Effector CD4-positive, alpha-beta T cell (primary cell): ENCODE measurements at places on chromosomes 2 and 18.
A peak's percentile ranks its signal among the peaks of the same experiment; 100 is the strongest.

GRCh38 chr18:65436430-65436829 lies 314.4 kb upstream of the CDH7 start:
- DNase-seq = no peak

DNA sequence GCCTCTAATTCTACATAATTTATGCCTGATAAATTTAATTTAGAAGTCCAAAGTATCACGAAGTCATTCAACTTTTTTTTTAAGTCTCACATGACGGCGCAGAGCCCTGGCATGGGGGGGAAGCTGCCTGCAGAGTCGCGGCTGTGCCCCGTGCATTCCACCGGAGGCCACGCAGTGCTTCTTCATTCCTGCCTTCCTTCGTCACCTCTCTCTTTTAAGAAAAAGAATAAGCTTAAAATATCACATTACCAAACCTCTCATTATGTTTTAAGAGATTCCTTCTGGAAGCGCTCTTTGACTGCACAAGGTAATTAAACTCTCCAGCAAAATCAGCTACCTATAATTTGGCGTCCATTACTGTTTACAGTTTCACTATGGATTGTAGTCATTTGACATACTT lies 20.3 kb upstream of the KIDINS220 start:
- no peak for DNase-seq

GRCh38 chr2:230267556-230267955 lies 42.0 kb downstream of the SP140 start:
- DNase-seq = no peak

DNA sequence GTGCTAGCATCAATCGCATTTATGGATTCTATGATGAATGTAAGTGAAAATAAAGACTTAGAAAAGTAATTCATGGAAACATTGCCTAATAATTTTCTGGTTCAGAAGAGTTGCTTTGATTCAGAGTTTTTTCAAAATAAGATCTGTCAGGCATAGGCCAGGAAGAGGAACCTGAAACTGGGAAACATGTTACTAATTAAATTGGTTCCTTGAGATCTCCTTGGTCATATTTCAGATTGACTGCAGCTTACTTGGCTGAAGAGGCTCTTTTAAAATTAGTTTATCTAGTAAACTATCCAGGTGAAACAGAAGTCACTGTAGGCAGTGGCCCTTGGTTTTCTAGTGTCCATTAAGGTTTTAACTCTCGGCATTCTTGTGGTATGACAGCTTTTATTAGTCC lies 27.4 kb downstream of the PPP1CB start:
- DNase-seq = no peak

DNA sequence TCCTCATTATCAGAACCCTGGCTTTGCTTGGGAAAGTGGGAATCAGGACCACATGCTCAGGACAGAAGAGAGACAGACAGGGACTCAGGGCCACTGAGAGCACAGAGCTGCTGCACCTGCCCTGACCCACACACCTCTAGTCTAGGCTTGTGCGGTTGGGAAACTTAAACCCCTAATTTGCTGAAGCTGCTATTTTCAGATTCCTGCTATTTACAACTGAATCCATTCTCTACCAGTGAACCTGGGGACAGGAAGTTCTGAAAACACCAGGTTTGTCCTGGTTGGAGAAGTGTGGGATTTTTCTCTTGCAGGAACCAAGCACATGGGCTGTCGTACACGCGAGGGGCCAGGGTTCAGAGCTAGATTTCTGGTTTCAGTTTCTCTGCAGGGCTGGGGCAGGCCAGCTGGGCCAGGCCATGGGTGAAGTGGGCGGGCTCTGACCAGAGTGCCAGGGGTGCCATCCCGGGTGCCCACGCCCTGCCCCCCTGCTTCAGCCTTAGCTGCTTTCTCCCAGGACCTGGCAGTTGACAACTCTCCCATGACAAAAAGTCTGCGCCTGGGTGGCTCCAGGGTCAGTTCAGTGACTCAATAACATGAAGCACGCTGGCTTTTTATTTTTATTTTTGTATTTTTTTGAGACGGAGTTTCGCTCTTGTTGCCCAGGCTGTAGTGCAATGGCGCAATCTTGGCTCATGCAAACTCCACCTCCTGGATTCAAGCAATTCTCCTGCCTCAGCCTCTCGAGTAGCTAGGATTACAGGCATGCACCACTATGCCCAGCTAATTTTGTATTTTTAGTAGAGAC lies 51.3 kb upstream of the SLC1A4 start:
- DNase-seq = no peak

- no peak for DNase-seq
These were observed 620 bp upstream of the RPL37A start for GRCh38 chr2:216498070-216498378.

DNA sequence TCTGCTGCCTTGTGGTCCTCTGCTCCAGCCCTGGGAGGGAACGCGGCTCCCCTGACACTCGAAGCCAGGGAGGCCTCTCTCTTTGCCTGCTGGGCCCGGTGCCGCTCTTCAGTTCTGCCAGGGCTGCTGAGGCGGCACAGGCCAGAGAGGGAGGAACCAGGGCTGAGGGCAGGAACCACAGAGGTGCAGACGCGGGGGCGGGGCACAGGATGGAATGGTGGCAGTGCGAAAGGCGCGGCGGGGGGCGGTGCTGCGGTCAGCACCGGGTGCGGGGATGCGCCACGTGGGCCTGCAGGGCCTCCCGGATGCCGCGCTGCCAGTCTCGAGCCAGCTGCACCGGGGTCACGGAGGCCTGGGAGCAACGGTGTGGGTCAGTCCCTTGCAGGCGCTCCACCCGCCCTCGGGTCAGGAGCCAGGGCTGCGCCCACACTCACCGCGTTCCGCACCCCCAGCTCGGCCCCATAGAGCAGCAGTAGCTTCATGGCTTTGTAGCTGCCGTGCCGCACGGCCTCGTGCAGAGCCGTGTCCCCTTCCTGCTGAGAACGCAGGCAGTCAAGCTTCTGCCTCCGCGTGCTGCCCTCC lies 4.4 kb downstream of the ANKRD23 start:
- peak; percentile 65 for DNase-seq

- no peak for DNase-seq
These were observed 41.4 kb downstream of the B4GALT6 start for GRCh38 chr18:31643003-31643402.

DNA sequence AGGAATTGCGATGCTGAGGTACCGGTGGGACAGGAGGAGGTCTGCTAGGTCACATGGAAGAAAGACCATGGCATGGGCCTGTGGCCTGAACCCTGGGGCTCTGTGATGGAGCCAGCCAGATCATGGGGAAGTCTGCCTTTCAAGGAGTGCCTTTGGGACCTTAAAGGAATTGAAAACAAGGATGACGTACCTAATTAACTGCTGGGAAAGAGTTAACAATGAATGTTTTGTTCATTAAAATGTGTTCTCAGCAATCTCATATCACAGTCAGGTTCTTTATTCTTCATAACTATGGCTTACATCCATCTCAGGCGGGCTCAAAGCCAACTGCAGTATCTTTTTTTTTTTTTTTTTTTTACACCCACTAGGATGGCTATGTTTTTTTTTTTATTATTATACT lies 25.6 kb downstream of the TRPM8 start:
- no peak for DNase-seq

- DNase-seq = peak; percentile 6
These were observed 50.1 kb downstream of the CD226 start for GRCh38 chr18:69897397-69898108.

DNA sequence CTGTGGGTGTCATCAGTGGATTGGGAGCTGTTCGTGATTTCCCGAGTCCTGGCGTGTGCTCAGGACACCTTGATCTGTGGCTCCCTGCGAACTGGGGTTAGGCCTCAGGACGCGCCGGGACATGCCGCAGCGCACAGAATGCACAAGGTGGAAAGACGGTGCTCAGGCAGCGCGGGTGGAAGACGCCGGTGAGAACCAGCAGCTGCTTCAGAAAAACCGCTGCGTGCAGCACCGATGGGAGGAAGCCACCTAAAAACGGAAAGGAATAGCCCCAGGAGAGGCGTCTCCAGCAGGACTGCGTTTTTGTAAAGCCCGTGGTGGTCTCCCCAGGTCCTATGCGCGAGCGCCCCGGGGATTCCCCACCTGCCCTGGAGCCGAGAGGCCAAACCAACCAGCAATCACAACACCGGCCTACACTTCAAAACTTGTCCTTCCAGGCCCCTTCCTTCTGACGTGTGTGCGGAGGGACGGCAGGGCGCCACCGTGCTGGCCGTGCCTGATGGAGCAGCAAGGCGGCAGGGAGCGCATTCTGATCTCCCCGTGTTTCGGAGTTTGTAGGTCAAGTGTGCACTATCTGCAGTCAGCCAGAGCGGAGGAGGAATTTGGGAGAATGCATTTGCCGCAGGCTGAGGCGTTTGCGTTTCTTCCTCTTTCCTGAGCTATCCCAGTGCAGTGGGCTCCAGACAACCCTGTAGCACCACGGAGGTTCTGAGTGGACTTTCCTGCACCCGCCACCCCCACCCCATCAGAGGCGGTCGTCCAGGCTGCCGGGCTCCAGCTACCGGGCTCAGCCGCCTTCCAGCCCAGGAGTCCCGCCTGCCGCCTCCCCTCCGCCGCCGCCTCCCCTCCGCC lies 32.2 kb downstream of the RTP5 start:
- DNase-seq = no peak

DNA sequence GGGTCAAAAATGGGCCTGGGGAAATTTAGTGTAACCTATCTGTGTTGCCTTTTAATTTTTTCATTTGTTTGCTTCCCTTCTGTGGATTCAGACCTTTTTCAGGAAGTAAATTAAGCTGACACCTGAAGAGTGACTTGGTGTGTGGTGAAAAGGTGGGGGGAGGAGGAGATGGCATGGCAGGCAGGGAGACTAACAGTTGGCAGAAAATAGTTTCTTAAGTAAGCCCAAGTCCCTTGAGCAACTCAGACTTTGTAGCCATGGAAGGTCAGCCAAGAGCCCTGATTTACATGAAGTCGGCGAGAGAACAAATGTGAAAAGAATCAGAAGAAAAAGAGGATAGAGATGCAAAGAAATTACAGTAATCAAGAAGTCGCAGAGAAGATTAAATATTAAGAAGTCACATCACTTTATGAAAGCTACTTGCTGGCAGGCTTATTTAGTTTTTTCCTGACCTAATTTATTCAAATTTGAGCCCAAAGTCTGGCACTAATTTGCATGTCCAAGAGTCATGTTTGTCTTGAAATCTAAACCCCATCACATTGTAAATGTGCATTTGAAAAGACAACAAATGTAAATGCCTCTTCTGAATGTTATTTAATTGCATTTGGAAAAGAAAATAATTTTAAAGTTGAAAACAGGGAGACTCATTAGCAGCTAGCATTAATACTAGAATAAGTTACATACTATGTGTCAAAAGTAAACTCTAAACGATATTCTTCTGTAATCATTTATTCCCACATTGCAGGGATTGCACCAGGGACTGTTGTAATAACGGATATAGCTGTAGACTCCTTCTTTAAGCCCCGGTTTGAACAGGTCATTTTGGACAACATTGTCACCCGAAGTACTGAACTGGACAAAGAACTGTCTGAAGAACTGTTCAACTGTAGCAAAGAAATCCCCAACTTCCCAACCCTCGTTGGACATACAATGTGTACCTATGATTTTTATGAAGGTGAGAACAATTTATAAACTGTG lies 19.3 kb downstream of the UPP2 start:
- no peak for DNase-seq

- peak; percentile 19 for DNase-seq
These were observed 27.5 kb downstream of the EML4 start for GRCh38 chr2:42196403-42197267.

DNA sequence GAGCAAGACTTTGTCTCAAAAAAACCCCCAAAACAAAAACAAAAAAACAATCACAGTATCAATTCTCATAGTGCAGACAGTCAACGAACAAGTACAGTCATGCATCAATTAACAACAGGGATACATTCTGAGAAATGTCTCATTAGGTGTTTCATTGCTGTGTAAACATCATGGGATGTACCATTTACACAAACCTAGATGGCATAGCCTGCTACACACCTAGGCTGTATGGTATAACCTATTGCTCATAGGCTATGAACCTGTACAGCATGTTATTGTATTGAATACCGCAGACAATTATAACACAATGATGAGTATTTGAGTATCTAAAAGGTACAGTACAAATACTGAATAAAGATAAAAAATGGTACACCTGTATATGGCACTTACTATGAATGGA lies 67.8 kb upstream of the LMAN1 start:
- no peak for DNase-seq

GRCh38 chr18:3584897-3585460 lies 135.0 kb downstream of the TGIF1 start:
- DNase-seq = no peak

DNA sequence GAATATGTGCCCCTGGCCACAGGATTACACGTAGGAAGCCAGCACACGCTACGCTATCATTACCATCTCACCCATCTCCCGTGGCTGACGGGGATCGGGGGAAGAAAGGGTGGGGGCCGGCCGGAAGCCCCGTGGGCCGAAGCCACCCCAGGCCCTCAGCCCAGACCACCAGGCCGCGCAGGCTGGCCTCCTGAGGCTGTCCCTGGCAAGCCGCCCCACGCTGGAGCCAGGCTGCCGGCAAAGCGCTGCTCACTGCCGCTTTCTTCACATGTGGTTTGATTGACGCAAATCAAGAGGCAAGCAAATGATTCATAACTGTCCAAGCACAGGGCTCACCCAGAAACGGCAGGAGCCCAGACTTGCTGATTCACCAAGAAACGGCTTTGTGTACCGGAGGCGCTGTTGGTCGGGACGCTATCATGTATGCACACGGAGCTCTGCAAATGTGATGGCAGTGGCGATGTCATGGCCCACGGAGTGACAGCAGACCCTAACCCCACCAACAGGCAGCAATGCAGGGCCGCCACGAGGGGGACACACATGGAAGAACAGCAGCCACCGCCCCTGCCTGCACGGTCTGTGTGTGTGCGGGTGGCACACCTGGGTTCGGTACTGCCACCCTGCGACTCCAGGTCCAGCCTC lies 125.7 kb downstream of the HDAC4 start:
- DNase-seq = peak; percentile 80

DNA sequence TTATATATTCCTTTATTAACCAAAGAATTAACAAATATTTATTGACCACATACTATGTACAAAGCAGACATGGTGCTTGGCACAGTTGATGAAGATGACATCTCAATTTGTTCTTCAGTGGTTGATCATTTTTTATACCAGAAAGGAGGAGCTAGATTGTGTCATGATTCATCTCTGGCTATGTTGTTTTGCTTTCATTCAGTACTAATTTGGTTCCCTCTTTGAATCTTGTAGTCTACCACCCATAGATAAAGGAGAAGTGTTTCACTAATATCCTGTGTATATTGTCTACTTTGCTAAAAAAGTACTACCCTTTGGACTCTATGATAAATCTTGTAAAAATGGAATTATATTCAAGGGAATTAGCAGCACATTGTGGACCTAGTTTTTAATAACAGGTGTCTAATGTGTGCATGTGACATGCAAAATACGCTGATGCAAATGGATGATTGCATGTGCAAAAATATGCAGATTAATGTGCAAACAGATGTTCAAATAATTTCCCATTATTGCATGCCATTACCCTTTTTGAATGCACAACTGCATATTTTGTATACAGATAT lies 313.2 kb upstream of the ZEB2 start:
- DNase-seq = no peak

GRCh38 chr2:20365249-20365817 lies 14.7 kb upstream of the PUM2 start:
- DNase-seq = no peak

DNA sequence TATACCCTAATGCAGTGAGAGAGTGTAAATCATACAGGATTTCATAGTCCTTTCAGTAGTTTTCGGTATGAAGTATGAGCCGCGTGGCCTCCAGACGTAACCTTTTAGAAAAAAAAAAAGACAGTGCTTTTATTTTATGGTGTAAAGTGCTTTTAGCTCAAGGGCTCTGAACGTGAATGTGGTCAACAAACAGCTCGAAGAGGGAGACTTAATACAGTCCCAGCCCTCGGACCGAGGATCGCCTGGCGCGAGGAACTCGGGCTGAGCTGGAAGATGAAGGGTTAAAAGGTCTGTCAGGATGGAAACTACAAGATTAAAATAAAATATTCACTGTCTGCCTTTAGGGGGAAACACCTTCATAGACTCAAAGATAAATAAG lies 4.0 kb upstream of the BCL11A start:
- DNase-seq = no peak
